ENCODE measurements at places on chromosomes 6 and 20. TPM values are rescaled to one million over a fixed set of nuclear protein-coding genes. Genes with fewer than 3 reads are reported as not detected.

PTGIS gene
- total RNA-seq, result 1.8 TPM

BPI gene
- total RNA-seq, result not detected

TMEM151B gene
- 0.11 TPM for total RNA-seq

CARMIL1 gene
- 8.2 TPM for total RNA-seq

SAMD10 gene
- total RNA-seq, result 2.5 TPM

ARMC2 gene
- 0.99 TPM for total RNA-seq

MAVS gene
- total RNA-seq, result 17.5 TPM

BTBD3 gene
- total RNA-seq, result 32.4 TPM
